ENCODE measurements at places on chromosomes 3 and 15.

DNA sequence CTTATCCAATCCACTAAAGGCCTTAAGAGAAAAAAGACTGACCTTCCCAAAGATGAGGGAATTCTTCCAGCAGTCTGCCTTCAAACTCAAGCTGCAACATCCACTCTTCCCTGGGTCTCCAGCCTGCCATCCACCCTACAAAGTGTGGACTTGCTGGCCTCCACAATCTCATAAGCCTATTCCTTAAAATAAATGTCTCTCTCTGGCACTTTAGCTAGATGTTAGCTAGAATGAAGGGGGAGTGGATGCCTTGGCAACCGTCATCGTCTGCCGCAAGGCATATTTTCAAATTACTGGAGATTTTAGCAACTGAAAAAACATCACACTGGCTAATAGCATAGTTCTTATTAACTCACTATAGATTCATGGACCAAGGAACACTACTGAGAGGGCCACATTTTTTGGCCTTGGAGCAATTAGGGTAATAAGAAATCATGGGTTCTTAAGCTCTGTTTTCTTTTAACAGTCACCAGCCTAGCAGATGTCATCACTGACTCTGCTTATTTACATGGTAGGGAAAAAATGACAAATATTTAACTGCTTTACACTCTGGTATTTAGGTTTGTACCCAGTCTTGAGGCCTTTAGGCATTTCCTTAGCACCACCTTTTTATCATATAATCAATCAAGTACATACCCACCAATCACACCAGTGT lies 245.3 kb downstream of the MYRIP start:
- DNase-seq, result no peak

- DNase-seq, result no peak
Observed at GRCh38 chr3:126991366-126992200, 8.7 kb downstream of the PLXNA1 start.

DNA sequence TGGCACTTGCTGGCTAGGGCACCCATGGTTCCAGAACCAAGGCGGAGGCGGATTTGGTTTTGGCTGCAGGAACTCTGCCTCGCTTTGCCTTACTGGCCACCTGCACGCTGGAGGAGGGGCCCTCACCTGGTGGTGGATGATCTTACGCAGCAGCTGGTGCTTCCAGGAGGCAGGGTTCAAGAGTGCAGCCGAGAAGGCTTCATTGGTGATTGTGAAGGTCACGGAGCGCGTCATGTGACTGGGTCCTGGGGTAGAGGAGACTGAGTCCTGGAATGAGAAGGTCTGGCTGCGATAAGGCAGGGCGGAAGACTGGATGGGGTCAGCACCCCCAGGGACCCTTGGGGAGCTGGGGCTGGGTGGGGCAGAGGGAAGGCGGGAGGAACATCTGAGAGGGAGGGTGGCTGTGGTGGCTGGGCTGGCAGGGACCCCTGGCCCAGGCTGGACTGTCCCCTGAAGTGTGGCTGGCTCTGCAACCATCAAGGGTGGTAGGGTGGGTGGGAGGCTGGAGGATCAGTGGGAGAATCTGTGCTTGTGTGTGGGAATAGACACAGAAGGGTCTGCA lies 25.8 kb upstream of the GOLGA6C start:
- no peak for DNase-seq

GRCh38 chr3:120033596-120033995 lies 60.7 kb downstream of the GSK3B start:
- DNase-seq, result no peak

GRCh38 chr3:179961071-179961702 lies 75.5 kb downstream of the PEX5L start:
- DNase-seq, result no peak

- DNase-seq, result no peak
Observed at GRCh38 chr3:67077656-67078055, 79.5 kb downstream of the KBTBD8 start.

- DNase-seq, result no peak
Observed at GRCh38 chr15:69456208-69457166, 3.9 kb downstream of the RPLP1 start.

- no peak for DNase-seq
Observed at GRCh38 chr3:125433611-125434041, 58.5 kb upstream of the ZNF148 start.

GRCh38 chr3:186732169-186732766 lies 15.1 kb downstream of the KNG1 start:
- DNase-seq, result no peak

GRCh38 chr3:171901615-171902312 lies 58.6 kb downstream of the TMEM212 start:
- no peak for DNase-seq

DNA sequence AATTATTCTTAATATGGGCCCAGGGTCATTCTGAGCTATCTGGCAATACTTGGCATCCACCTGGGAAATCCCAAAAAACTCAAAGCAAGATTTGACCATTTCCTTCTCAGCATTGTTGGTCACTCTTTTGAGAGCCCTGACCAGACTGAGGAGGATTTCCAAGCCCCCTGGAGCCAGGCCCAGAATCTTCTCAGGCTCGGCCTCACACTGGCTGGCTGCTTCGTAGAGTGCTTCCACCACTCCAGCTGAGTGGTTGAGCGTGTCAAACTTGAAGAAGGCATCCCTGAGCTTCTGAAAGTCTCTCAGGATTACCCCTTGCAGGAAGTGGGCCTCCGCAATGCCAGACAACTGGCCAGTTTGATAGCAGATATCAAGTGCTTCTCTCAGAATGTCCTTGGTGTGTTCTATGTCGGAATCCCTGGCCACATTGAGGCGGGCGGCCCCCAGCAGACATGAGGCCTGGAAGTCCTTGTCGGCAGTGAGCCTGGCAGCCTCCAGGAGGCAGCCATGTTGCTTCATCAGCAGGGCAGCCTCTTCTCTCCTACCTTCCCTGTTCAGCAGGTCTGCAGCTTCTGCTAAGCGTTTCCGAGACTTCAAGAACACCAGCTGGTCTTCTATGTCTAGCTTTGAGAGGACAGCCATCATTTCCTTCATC lies 68.9 kb upstream of the DCLK3 start:
- DNase-seq, result no peak

DNA sequence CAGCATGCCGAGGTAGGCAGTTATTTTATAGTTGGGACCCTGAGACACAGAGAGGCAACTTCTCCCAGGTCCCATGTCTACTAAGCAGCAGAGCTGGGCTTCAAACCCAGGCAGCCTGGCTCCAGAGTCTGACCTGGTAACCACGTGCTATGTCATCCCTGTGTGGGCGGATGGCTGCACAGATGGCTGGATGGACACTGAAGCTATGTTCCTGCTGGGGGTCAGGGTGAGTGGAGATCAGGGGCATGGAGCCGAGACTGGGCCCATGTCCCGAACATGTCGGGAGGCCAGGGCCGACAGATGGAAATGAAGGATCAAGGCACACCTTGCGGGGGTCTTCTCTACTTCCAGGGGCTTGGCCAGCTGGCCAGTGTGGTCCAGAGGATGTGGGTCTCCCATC lies 9.3 kb upstream of the FBLN2 start:
- DNase-seq, result no peak

- no peak for DNase-seq
Observed at GRCh38 chr15:67177752-67178151, 76.7 kb downstream of the AAGAB start.

- no peak for DNase-seq
Observed at GRCh38 chr3:95607926-95608325, 1206.5 kb upstream of the EPHA6 start.

DNA sequence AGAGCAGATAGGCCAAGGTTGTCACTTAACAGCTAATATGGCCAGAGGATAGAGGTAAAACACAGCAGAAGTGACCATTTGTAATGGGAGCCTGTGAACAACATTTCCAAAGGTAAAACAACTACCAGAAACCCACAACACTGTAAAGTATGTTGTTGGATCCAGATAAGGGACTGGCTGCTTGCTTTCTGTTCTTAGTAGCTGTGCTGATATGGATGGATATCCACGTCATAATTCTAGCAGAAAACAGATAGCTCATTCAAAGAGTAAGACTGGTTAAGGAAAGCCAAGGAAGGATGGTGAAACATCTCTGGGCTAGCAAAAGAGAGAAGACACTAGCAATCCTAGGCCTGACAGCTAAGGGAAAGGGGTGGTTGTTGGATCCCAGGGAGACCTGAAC lies 36.9 kb upstream of the SPRED1 start:
- DNase-seq, result no peak

GRCh38 chr3:197522881-197523441 lies 32.8 kb downstream of the BDH1 start:
- no peak for DNase-seq

DNA sequence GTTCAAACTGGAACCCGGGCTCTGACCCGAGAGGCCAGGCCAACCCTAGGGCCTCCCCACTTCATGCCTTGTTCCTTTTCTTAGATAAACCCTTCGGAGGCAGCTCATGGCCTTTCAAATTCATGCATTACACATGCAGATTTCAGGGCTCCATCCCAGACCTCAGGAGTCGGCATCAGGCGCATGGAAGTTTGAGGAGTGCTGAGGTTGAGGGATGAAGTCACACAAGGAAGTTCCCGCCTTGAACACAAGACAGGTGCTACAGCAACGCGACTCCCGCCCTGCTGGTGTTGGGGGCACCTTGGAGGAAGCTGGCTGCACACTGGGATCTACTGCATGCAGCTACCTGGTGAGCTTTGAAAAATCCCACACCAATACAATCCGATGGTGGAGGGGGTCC lies 245.2 kb upstream of the LYSMD4 start:
- no peak for DNase-seq

DNA sequence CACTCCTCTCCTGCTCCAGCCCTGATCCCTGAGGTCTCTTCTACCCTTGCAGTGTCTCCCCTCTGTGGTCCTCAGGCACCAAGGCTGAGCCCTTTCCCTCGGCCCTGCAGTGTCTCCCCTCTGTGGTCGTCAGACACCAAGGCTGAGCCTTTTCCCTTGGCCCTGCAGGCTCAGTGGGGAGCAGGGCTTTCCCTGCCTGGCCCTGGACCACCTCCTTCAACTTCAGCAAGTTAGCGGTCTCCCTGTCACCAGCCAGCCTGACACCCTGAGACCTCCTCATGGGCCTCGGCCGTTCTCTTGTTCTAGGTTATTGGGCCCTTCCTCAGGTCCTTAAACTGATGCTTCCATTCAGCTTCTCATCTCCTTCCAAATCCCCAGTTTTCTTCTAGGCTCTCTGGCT lies 4.3 kb downstream of the NRROS start:
- no peak for DNase-seq

- no peak for DNase-seq
Observed at GRCh38 chr3:72274493-72275330, 489.8 kb upstream of the PROK2 start.

DNA sequence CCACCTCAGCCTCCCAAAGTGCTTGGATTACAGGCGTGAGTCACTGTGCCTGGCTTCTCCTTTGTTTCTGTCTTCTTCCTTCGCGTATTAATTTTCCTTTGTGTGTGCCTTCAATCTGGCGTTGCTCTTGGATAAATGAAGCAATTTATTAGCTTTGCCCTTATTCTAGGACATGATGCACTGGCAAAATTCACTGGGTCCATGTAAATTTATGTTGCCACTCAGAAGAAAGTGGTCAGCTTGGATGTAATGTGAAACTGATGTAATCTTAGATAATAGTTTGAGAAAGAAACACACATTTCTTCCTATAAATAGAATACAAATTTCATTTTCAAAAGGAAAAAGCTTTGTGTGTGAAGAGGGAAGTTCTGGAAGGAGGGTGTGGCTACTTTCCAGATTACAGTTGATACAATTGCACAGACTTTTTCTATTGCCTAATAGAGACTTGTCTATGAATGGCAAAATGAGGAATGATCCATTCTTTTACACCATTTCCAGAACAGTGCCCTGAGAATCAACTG lies 23.3 kb upstream of the ATP1B3 start:
- no peak for DNase-seq

DNA sequence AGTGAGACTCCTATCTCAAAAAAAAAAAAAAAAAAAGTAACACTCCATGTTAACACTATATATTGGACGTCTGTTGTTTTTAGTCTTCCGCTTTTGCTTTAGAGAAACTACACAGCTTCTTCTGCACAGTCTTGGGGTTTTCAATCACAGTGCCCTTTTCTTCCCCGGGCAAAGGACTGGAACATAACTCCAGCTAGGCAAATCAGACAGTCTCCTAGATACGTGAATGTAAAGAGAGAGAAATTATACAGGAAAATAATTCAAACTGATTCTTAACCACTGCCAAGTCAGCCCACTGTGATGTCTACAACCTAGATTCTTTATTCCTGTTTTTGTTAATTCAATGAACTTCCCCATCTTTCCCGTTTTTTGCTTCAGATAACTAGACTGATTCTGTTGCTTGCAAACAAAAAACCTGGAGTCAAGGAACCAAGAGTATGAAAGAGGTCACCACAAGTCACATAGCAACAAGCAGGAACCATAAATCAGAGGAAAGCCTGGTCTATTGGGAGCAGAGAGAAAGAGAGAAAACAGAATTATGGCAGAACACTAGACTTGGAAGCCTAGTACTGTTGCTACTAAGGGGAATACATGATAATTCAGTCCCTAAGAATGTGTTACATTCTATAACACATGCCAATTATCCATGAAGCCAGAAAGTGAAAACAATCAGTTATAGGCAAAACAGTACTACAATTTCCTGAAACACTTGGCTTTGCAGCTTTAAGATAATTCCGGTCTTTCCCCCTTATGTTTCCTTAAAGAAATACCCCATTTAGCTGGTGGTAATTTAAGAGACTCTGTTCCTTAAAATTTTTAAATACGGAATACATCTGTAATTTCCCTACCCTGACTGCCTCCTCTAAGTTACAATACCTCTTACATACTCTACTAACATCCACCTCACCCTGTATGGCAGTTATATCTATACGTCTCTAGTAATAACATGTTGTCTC lies 63.1 kb downstream of the TBL1XR1 start:
- DNase-seq, result no peak

DNA sequence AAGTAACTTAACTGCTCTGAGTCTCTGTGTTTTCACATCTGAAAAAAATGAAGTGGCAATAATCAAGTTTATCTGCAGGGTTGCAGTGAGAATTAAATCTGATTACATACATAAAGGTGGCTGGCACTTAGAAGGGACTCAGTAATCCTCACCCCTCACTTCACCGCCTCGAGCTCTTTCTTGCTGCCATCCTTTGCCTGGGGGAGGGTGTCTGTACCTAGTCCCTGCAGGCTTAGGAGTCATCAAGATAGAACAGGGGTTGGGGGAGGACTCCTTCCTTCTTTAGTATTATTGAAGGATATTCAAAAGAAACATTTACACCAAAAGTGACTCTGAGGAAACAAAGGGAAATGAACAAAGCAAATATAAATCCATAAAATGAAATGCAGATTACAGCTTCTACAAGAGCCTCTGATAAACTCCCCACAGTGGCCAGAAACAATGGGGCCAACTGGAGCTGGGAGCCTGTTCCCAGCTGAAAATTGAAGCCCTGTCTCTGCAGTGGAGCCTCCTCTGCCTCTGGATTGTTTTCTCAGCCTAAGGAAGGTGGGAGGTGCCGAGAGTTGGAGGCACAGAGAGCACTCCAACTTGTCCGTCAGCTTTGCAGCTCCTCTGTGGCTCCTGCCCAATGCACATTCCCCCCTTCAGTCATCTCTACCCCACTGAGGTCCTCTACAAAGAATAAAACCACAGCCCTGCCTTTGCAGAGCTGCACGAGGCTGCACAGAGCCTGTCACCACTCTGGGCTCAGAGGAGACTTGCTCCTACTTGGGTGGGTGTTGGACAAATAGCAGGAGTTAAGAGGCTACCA lies 41.8 kb downstream of the CRYGS start:
- DNase-seq, result no peak

All from aorta (tissue), 5 donors.